Activated CD4-positive, alpha-beta memory T cell treated with anti-CD3 and anti-CD28 coated beads, Interleukin-2, amount 10 ng/mL, durations not matched to agents 7 days and 5 days (primary cell): ENCODE measurements at places on chromosomes 6 and 20.

- DNase-seq = no peak
Observed at GRCh38 chr6:110250838-110251237, 70.6 kb downstream of the CDC40 start.

GRCh38 chr6:10495029-10495428 lies 26.1 kb upstream of the GCNT2 start:
- no peak for DNase-seq

DNA sequence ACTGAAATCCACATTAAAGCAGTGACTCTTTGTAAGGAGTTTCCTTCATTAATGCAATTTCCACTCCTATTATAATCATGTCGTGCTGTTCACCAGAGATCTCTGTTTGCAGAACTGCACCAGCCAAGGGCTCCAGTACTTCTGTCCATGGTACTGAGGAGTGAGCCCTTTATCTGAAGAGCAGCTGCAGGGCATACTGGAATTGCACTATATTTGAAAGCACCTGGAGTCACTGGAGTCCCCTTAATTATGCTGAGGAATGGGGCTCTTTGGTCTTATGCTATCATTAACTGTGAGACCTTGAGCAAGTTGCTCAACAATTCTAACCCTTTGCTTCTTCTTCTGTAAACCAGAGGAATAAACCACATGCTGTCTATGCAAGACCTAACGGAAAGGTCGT lies 61.7 kb upstream of the NUP153 start:
- no peak for DNase-seq

GRCh38 chr6:168865-169455 lies 123.3 kb upstream of the DUSP22 start:
- no peak for DNase-seq

GRCh38 chr6:133973109-133973971 lies 20.3 kb downstream of the TBPL1 start:
- no peak for DNase-seq

DNA sequence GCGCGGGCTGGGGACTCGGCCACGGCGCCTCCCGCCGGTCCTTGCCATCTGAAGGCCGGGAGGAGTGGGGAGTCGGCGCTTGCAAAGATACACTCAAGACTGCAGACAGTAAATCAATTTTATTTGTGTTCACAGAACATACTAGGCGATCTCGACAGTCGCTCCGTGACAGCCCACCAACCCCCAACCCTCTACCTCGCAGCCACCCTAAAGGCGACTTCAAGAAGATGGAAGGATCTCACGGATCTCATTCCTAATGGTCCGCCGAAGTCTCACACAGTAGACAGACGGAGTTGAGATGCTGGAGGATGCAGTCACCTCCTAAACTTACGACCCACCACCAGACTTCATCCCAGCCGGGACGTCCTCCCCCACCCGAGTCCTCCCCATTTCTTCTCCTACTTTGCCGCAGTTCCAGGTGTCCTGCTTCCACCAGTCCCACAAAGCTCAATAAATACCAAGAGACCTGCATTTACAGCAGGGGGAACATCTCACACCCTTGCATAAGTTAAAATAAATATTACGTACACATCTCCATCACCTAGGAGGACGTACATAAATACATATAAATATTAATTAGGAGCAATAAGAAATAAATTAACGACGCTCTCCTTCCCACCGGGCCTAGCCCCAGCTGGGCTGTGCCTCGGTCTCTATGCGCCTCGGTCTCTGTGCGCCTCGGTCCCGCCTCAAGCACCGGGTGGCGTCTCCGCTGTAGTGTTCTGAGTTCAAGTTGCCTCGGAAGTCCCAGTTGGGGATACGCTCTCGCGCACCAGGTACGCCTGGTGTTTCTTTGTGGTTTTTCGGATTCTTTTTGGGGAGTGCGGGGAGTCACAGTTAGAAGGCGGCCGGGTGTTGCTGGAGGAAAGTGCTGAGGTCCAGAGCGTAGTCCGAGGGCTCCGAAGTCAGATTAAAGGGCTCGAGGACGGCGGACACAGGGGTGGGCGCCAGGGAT lies 889 bp upstream of the FLOT1 start:
- peak; percentile 52 for DNase-seq

GRCh38 chr6:88493717-88494116 lies 327.6 kb upstream of the CNR1 start:
- DNase-seq = no peak

DNA sequence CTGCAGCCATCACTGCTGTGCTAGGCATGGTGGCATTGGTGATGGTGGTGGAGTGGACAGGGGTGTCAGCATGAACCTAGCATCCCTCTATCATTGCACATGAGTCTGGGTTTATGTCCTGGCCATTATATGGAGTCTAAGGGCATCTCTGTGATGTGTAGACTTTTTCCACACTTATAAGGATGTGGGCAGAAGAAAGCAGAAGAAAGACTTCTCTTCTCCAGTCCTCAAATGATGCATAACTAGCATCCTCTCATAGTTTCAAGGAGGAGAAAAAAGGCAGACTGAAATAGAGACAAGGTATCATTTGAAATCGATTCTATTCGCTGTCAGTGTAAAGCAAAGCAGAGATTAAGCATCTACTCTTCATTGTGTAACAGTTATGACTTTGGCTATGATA lies 140.0 kb upstream of the ATXN1 start:
- no peak for DNase-seq
